ENCODE measurements at places on chromosomes 12 and 14.

DNA sequence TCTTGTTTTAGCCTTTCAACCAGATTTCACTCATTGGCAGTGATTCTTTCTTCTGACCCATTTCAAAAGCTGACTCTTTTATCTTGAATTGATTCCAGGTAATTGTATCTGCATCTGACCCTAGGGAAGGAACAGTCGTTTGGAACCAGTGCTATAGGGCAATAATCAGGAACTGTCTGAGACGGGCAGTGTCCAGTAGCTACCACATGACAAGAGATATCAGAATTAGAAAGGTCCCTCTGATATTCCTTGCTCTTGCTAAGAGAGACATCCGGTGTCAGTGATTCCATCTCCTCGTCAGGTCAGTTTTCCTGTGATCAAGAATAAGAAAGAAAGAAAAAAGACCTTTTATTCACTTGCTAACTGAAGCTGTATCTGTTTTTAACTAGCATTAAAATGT lies 47.8 kb upstream of the PDE3A start:
- DNase-seq: no peak

DNA sequence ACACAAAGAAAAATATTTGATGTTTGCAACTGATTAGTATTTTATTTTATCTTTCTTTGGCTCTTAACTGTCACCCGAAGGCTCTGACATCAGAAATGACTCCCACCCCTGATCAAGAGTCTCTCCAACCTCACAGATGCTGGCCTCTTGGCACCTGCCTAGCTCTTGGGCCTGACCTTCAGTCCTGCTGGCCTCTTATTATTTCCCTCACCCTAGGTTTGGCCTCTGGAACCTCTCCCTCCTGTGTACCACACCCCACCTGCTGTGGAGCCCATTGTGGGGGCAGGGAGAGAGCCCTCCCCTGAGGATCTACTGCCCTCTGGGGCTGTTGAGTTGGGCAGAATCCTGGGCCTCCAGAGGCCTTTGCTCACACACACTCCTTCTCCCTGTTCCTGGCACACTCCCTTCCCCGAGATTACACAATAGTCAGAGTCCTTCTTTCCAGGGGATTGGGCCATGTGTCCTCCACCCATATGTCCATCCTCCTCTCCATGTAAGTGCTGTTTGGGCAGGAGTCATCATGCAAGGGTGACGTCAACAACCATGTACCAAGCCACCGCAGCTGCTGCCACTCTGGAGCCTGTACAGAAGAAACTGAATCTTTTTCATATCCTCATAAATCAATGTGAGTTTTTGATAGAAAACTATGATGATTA lies 124.3 kb downstream of the RASSF9 start:
- no peak for DNase-seq

DNA sequence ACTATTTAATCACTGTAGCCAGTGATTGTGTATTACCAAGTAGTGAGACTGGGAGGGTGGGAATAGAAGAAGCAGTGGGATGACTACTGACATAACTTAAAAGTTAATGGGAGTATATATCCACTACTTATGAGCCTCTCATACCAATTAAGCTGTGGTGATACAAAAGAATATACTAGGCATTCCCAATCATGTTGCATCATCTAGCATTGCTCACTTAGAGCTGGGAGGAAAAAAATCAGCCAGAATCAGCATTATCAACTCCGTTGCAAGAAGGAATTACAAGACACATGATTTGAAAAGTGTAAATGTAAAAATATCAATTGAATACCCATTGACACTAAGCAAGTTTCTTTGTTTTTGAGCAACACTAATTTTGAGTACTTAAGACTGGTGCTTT lies 745 bp upstream of the PPP1R36 start:
- DNase-seq: no peak

DNA sequence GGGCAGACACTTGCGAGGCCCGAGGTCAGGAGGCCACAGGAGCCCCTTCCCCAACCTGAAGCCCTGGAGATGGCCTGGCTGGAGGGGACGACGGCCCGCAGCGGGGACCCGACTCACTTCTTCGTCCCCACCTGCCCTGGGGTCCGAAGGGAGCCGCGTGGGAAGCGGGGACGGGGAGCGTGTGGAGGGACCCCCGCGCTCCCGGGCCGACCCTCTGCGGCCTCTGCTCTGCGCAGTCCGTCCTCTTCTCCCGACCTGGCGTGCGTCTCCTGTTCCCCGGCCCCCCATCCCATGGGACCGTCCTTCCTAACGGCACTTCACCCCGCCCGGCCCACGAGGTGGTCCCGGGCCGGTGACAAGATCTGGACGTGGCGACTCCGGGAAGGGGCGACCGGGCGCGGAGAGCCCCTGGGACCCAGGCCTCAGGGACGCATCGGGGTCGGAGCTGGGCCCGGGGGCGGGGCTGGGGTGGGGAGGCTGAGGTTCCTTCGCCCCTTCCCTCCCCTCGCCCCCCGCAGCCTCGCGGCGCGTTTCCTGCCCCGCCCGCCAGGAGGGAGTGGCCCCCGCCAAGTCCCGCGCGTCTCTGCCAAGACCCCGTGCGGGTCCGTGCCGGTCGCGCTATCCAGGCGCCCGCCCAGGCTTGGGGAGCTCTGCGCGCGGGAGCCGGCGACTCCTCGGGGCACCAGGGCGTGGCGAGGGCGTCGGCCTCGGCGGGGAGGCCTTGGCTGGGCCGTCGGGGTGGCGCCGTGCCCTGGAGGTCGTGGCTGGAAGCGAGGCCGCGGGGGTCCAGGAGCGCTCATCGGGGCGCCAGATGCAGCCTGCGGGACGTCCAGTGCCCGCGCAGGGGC lies 97.1 kb downstream of the TNFAIP2 start:
- DNase-seq: no peak

- no peak for DNase-seq
Observed at GRCh38 chr12:50536831-50537537, 32.2 kb downstream of the DIP2B start.

GRCh38 chr14:103932791-103933490 lies 4.7 kb downstream of the TDRD9 start:
- no peak for DNase-seq

- no peak for DNase-seq
Observed at GRCh38 chr12:63889721-63890509, 45.4 kb downstream of the SRGAP1 start.

GRCh38 chr14:105180592-105181548 lies at the start of gene NUDT14:
Gene NUDT14, minus strand, starts transcription at chr14:105181312. Its CDS starts 103 bp downstream, at chr14:105181209.
- no peak for DNase-seq

GRCh38 chr12:57632958-57633840 lies at the start of gene B4GALNT1:
Gene B4GALNT1, minus strand, starts transcription at chr12:57633201. Its CDS starts 1,069 bp downstream, at chr12:57632132.
- no peak for DNase-seq

DNA sequence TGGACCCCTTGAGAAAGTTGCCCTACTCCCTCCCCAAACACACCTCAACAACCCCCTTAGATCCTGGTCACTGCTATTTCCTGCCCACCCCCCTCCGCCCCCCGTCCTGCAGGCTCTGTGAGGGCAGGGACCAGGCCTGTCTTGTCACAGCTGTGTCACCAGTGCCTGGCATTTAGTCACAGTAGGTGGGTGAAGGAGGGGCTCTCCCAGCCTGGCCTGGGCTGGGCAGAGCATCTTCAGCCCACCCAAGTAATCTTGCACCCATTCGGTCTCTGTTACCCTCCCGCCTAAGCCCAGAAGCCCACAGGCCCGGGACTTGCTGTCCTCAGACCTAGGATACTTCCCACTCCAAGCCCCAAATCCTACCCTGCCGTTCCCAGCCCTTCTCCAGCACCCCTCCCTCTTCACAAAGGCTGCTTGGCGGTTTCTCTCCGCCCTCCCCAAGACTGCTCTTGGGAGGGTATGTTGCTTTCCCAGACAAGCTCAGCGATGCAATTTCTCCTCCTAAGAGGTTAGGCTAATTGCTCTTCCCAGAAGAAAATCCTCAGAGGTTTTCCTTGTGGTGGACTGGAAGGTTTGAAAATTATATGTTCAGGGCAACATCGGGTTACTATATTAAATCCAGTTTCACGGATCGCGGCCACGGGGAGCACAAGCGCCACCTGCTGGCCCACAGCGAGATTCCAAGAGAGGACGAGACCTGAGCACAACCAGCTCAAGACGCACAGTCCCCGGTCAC lies 50.8 kb upstream of the ZFP36L1 start:
- DNase-seq: peak; percentile 36

DNA sequence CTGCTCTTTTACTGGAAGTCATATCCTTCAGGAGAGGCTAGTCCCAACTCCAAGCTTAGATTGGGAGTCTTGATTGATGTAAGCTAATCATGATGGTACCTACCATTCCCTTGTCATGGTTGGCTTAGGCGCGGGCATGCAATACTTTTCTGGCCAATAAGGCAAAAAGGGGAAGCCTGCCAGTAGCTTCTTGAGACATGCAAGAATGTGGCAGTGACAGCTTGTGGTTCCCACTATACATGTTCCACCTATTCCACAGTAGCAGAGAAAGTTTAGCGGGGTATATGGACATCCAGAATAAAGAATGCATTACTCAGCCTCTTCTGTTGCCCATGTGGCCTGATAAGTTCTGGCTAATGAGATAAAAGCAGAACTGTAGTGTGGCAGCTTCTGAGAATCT lies 55.0 kb downstream of the AP5M1 start:
- no peak for DNase-seq

GRCh38 chr14:24329736-24330135 lies 5.1 kb downstream of the ADCY4 start:
- no peak for DNase-seq

DNA sequence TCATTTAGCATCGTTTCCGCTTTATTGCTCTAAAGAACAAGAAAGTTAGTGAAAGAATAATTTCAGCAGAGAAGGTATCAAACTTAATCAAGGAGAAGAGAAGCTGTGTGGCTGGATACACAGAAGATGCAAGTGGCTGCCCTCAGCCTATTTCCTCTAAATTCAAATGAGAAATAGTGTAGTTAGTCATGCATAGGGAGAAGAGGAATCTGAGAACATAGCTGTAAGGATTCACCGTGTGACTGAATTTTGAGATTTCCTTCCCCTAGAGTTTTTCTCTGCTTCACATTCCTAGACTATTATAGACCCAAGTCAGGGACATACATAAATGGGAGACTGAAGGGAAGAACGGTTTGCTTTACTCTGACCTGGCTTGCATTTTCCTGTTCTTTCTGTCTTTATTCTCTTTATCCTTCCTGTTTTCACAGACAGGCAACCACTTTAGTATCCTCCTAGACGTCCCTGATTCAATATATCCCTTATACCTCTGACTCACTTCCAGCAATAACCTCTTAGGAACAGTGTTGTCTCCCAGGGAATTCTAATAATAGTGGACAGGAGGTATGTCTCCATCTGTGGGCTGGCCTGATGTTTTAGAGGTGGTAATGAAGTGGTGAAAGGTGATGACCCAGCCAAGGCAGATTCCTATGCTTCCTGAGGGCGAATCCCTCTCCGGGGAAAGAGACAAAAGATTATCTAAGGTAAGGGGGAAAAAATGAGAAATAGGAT lies 7.0 kb downstream of the RNASE10 start:
- DNase-seq: no peak

GRCh38 chr12:45731190-45731775 lies 1.8 kb downstream of the ARID2 start:
- DNase-seq: no peak

GRCh38 chr14:85625925-85626585 lies 96.1 kb downstream of the FLRT2 start:
- DNase-seq: no peak

GRCh38 chr12:78863482-78864402 lies 832 bp upstream of the SYT1 start:
- DNase-seq: no peak

DNA sequence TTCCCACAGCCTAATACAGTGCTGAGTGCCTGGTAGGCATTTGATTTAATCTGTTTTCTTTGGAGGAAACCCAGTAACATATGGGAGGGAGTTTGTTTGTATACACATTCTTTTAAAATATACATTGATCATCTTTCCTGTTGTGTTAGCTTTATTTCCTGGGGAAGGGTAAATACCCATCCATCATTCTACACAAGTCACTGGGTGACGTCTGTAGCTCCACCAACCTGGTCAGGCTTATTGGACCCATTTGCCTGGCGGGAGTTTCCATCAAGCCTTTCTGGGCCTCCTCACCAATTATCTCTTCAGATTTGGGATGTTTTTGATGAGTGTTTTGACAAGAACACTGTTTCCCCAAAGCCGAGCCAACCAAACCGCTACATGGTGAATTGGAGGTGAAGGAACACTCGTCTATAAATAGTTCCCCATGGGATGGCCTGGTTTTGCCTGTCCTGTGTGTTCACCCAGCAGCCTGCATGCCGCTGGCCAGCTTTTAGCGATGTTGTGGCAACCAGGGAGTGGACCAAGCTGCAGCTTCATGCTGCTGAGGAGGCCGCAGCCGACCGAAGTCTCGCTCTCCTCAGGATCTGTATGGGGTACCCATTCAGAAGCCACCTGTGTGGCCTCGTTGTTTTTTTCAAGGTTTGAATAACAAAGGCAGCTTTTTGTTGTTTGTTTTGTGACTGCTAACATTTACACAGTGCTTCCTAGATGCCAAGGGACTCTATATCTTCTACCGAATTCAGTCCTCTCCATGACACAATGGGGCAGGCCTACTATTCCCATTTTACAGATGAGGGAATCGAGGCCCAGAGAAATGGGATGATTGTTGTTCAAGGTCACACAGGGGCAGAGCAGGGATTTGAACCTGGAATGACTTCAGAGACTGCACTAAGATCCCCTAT lies 22.6 kb downstream of the PLXNC1 start:
- DNase-seq: no peak

GRCh38 chr12:112381406-112381882 lies 787 bp downstream of the HECTD4 start:
- no peak for DNase-seq

- no peak for DNase-seq
Observed at GRCh38 chr14:99380991-99381687, 99.5 kb downstream of the SETD3 start.

GRCh38 chr14:58245562-58245961 lies 919 bp downstream of the PSMA3 start:
- DNase-seq: no peak

- DNase-seq: no peak
Observed at GRCh38 chr12:92221656-92222315, 76.1 kb upstream of the BTG1 start.

DNA sequence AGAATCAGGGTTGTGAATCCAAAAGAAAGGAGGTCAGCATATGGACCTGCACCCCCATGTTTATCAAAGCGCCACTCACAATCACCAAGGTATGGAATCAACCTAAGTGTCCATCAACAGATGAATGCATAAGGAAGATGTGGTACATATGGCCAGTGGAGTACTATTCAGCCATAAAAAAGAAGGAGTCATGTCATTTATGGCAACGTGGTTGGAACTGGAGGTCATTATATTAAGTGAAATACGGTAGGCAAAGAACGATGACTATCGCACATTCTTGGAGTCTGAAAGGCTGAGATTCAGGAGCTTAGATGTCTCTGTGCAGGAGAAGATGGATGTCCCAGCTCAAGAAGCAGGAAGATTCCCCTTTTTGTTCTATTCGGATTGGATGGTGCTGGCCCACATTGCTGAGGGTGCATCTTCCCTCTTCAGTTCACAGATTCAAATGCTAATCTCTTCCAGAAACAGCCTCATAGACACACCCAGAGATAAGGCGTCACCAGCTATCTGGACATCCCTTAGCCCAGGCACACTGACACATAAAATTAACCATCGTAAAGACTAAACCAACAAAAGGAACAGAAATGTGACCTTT lies 108.1 kb downstream of the GLT1D1 start:
- DNase-seq: no peak

GRCh38 chr14:63205044-63205575 lies 867 bp downstream of the RHOJ start:
- DNase-seq: no peak

Measured in AG09319 (cell line).